ENCODE measurements at places on chromosomes 5 and 9.

DNA sequence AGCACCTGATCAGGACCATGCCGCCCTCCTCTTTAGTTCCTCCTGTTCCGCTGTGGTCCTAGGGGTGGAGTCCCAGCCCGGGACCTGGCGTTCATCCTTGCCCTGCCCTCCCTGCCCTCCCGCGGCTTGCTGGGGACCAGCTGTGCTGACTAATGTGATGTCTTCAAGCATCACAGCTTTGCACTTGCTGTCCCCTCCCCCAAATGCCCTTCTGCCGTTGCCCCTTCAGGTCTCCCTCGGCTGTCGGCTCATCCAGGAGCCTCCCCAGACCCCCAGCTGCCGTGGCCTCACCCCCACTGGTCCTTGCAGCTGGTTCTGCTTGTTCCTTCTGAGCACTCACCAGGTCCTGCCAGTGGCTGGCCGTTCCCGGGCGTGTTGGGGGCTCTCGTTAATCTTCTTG lies 19.9 kb downstream of the RXRA start:
- DNase-seq = no peak

- DNase-seq = peak; percentile 37
Observed at GRCh38 chr5:172798422-172799215, 27.6 kb upstream of the DUSP1 start.

GRCh38 chr5:143680672-143681259 lies 131.2 kb upstream of the HMHB1 start:
- DNase-seq = no peak

GRCh38 chr5:123124859-123125595 lies 36.0 kb downstream of the PRDM6 start:
- no peak for DNase-seq

GRCh38 chr5:51961154-51961562 lies 577.9 kb downstream of the ISL1 start:
- DNase-seq = no peak
